Effector memory CD8-positive, alpha-beta T cell (primary cell): ENCODE measurements at places on chromosomes 1 and 21.

- DNase-seq = peak; percentile 67
Measured at GRCh38 chr1:159132271-159132881, 39.0 kb upstream of the CADM3 start.

DNA sequence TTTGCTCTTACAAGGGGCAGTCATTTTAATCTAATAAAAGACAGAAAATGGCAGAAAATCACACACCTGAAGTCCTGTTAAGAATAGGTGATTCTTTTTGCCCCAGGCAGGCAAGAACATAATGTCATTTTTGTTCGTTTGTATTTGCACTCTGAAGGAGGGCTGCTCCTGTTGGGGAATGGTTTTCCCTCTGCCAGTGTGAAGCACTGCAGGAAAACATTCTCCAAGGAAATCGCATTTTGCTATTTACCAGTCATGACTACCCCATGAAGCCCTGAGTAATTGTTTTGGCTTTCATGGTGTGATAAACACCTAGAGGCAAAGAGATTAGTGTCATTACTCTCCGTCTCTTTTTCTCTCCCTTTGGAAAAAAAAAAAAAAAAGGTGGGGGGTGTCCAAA lies 345.5 kb downstream of the NTNG1 start:
- no peak for DNase-seq

DNA sequence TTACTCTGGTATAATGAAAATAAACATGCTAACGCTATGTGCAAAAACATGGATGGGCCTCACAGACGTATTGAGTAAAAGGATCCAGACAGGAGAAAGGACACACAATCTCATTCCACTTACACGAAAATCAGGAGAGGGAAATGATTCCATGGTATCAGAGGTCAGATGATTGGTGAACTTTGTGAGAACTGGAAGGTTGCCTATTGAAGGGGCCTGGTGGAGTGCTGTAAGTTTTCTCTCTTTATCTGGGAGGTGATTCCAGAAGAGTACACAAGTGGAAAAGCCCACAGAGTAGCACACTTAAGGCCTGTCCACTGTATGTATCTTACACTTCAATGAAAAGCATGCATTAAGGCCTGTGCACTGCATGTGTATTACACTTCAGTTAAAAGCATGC lies 9.6 kb downstream of the GSTM2 start:
- no peak for DNase-seq

GRCh38 chr1:31902510-31902860 lies 35.7 kb downstream of the PTP4A2 start:
- DNase-seq = no peak

DNA sequence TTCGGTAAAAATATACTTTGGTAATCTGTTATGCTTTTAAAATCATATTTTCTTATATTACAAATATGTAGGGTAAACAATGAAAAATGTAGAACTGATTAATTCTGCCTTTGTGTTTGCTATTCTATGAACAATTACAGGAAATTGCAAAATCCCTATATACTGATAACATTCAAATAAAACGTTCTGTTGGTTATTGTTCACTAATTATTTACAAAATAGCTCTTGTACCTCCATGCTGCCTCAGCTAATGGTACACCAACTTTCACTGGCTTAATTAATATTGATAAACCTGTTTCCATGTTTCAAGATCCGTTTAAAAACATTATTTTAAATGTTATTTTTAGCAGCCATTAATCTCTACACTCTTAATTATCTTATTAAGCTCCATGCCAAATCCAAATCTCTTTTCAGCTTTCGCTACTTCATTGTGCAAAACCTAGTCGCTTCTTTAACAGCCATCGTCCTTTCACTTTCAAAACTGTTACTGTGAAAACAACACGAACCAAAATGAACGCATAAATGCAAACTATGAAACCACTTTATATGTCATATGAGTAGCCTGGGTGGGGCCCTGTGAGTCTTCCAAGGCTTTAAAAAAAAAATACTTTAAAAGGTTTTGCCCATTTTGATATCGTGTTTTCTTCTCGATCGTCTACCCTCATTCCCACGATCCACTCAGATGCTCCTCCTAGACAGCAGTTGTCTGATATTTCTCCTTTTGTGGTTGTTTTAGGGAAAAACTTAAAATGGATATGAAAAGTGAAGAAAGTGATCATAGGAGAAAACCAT lies 807.1 kb downstream of the USP25 start:
- no peak for DNase-seq

DNA sequence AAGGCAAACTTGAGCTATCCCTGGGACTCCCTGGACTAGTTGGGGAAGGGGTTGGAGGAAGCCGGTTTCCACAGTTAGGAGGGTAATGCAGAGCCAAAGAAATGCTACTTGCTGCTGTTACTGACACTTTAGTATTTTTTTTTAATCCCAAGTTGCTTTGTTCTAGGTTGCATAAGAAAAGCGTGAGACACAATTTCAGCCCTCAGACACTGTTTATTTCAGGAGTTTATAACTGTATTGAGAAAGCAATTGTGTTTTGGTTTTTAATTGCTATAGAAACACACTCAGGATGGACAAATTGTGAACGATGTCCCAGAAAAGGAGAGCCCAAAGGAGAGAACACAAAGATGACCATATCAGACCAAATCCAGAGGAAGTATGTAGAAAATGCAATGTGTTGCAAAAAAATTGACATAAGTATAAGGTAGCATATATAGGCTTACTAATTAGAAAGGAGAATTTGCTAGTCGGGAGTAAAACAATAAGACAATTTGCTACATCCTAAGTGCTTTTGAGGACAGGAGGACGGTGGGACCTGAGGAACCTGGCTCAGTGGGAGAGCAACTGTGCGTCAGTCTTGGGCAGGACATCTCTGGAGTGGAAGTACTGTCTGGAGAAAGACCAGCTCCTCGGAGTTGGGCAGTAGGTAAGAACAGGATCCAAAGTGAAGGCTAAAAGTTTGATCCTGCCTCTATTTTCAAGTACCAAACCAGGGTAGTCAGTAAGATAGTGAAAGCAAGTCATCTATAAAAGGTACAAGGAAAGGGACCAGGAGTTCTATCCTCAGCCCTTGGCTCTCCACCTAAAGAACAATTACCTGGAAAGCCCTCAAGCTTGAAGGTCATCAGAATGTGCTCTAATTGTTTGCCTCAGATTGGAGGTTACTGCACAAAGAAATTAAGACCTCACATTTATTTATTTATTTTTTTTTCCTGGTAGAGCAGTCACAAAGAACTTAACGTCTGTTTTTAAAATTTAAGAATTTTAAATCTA lies 39.9 kb downstream of the DIPK1A start:
- no peak for DNase-seq

GRCh38 chr21:37682966-37683365 lies 233.3 kb downstream of the KCNJ6 start:
- DNase-seq = no peak

- peak; percentile 77 for DNase-seq
Measured at GRCh38 chr1:156480411-156481192, 20.0 kb downstream of the MEF2D start.

GRCh38 chr1:32724678-32725614 lies 22.4 kb upstream of the SYNC start:
- DNase-seq = no peak

DNA sequence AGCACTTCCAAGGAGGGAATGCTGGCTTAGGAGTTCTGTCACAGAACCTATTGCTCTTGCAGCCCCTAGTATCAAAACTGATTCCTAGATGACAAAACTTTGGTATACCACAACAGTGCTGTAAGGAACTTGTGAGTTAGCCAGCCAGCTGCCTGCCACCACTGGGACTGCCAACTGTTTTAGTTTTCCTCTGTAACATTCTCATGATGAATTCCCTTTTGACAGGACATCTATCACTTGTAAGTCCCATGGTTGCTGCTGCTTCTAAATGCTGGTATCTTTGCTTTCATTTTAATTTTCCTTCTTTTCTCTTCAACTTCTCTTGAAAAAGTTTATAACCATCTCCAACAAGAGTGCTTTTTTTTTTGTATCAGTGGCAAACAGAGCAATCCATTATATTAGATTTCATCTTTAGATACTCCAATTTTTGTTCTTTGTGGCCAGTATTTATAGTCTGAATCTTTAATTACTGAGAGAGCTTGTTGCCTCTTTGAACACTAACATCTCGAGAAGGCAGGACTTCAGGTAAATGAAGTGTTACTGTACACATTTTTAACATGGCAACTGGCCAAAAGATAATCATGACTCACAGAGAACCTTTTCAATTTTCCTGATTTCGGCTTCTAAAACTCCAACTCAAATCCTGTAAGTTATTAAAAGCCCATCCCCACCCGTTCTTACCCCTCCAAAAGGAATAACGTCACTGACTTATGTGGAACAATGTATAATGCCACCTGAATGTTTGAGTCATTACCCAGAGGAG lies 19.8 kb downstream of the DBT start:
- DNase-seq = no peak

- no peak for DNase-seq
Measured at GRCh38 chr1:95685081-95685480, 451.1 kb downstream of the RWDD3 start.

DNA sequence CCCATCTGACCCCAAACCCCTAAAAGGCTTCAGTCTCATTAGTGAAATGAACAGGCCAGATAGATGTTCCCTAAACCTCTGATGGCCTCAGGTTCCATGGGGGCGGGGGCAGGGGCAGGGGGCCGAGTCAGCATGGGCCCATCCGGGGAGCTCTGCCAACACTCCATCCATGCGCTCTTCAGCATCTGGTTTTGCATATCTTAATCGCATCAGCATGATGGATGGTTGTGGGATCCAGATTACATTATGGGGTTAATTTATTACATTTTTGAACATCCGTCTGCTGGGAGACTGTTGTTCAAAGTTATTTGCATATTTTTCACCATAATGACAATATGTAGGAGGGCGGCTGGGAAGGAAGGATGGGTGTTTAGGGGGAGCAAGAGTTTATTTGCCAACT lies 3.1 kb upstream of the MAD2L2 start:
- DNase-seq = no peak

- no peak for DNase-seq
Measured at GRCh38 chr1:180380259-180381183, 121.9 kb downstream of the ACBD6 start.

- DNase-seq = no peak
Measured at GRCh38 chr1:61102041-61102440, 19.7 kb downstream of the NFIA start.

DNA sequence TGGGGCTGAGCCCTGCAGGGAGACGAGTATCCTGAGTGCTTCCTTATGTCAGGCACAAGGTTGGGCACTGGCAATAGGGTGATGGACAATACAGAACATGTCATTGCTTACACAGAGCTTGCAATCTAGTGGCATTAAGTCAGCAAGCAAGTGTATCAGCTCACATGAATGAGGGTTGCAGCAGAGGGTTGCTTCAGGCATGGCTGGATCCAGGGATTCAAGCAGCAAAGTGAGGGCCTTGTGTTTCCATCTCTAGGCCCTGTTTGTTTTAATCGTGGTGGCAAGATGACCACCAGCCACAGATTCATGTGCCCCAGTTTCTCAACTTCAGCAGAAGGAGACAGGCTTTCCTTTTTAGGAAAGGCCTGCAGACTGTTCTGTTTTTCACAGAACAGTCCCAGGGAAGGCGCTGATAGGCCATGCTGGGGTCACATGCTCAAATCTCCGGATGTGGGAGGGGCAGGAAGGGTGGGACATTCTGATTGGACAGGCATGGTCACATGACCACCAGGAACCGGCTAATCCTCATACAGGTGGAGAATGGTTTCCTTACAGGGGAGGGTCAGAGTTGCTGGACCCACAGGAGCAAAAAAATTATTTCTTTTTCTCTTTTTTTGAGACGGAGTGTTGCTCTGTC lies 14.4 kb downstream of the PLOD1 start:
- no peak for DNase-seq

DNA sequence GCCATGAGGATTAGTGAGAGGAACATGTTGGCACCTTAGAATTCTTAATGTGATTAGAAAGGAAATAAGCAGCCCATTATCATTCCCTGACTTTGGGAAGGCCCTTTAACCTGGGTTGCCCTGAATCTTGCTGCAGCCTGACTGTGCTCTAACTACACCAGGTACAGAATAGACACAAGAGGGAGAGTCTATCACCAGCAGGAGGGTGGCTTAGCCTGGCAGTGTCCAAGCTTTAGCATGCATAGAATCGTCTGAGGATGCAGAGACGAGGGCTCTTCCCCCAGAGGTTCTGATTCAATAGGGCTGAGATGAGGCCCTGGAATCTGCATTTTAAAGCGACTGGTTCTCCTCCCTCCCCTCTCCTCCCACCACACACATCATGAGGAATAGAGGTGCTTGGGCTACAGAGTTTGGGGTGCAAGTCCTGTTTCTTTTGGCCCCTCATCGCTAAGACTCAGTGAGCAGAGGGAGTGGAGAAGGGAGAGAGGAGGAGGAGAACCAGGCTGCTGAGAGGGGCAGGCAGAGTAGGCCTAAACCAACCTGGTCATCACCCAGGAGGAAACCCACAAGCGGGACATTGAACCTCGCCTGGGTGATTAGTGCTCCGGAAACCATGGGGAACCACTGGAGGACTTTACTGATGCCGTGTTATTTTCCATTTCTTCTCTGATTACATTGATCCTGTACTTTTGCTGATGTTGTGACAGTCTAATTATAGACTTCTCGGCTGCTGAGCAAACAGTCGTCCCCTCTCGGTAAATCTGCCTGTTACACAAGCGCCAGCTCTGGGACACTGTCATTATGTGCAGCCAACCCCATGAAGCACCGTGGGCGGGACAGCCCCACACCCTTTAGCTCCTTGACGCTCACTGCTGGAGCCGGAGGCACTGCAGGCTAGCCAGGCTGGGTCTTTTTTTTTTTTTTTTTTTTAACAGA lies 6.3 kb upstream of the TENT5C start:
- DNase-seq = no peak

DNA sequence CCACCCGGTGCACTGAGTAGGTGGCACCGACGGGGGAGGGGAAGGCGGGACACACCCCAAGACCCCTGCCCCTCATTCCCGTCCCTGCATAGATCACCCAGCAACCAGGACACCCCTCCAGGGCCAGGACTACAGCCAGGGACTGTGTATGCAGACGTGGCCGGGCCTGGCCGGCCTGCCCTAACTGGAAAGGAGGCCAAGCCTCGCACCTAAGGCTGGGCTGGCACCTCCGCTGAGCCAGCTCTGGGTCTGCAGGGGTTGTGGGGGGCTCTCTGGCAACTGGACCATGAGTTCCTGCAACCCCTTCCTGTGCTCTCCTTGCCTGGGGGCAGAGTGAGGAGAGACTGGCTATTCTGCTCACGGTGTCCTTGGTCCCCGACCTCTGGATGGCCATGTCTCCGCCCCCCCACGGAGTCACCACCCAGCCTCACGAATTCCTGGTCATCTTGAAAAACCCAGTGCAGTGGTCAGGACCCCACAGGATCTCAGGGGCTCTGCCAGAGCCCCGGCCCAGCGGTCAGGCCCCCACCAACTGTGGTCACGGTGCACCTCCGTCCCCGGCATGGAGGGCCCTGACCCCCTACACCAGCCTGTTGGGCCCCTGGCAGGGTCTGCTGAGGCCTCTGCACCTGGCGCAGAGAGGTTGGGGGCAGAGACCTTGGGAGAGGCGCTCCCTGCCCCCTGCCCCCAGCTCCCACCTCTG lies 1.1 kb upstream of the FNDC10 start:
- no peak for DNase-seq

GRCh38 chr1:234553240-234554188 lies 56.5 kb downstream of the IRF2BP2 start:
- no peak for DNase-seq
